ENCODE measurements at places on chromosomes 1 and 21.

- no peak for DNase-seq
These were observed 42.5 kb downstream of the IFI44 start for GRCh38 chr1:78691995-78692747.

DNA sequence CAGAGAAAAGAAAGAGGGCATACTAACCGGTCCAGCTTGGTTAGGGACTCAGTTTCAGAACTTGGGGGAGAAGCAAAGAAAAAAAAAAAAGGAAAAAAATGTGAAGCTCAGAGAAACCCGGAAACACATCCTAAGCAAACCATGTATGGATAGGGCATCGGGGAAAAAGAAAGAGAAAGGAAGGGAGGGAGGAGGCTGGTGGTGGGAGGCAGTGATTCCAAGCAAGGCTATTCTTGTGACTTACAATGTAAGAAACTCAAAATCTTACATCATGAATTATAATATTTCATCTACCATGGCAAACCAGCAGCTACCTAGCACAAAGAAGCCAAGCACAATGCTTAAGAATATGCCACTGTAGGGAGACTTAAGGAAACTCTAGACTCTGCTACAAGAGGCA lies 60.3 kb downstream of the UBR4 start:
- DNase-seq = no peak

- DNase-seq = no peak
These were observed 131.0 kb upstream of the KIAA1614 start for GRCh38 chr1:180781718-180782117.

- peak; percentile 32 for DNase-seq
These were observed 217.6 kb upstream of the SAMSN1 start for GRCh38 chr21:14763695-14764064.

- DNase-seq = peak; percentile 56
These were observed 5.6 kb downstream of the SH3BP5L start for GRCh38 chr1:248820041-248820585.

GRCh38 chr1:25805863-25806225 lies 5.9 kb downstream of the SELENON start:
- peak; percentile 80 for DNase-seq

- DNase-seq = no peak
These were observed 68.7 kb upstream of the MROH9 start for GRCh38 chr1:170866646-170867045.

GRCh38 chr1:94119796-94120569 lies 965 bp downstream of the ABCA4 start:
- peak; percentile 18 for DNase-seq

DNA sequence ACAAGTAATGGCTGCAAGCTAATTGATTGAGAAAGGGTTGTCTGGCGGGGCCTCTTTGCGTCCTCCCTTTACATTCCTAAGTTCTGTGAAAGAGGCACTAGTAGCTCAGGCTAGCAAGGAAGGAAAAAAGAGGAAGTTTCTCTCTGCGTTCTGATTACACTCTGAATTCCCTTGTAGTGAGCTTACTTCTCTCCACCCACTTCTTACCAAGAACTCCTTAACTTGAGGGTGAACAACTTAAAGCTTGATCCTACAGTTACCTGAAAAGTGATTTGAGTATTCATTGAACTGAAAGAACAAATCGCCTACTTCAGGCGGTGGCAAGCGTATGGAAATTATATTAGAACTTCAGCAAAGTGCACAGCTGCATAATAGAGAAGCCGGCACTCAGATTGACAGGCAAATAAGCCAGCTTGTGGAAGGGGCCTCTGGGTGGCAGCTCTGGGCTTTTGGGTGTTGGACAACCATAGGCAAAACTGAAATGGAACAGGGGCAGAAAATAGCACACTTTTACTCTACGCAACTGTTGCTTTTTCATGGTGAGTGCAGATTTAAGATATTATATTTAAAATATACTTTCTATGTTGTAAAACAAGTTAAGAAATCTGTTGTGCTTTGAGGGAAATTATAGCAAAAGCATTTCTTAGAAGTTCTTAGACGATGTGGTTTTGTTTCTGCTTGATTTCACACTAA lies 464.5 kb downstream of the USP25 start:
- DNase-seq = no peak

DNA sequence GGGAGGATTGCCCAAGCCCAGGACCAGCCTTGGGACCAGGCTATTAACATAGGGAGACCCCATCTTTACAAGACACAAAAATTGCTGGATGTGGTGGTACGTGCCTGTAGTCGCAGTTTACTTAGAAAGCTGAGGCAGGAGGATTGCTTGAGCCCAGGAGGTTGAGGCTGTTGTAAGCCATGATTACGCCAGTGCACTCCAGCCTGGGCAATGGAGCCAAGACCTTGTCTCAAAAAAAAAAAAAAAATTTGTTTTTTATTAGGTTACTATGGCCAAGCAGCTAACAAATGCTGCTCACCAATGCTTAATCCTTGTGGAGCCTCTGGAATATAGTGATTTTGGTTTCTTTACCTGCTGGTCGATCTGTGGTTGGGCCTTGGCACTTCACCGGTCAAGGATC lies 8.8 kb downstream of the ARID1A start:
- no peak for DNase-seq

GRCh38 chr1:111776391-111776790 lies 20.7 kb downstream of the DDX20 start:
- DNase-seq = no peak

DNA sequence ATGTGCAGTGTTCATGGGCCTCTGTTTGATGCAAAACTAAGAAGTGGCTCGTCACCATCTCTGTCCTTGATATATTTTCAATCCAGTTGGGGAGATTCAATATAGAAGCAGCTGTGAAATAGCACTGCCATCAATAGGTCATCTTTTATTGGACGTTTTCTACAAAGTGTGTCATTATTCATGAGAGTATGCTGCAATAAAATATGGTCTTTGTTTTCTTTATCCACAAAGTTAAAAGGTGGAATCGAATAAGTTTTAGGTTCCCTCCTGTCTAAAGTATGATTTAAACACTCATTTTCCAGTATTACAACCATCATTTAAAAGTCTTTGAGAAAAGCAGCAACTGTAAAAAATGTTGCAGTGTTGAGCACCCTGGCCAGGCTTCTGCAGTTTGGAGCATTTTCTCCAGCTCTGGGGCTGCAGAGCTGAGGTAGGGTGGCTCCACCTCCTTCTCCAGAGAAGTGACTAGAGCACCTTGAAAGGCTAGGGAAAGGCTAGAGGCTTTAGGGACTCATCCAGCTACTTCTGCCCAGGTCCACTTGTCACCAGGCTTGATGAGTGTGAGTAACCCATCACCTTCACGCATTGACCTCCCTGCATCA lies 56.5 kb upstream of the DNAH14 start:
- no peak for DNase-seq

DNA sequence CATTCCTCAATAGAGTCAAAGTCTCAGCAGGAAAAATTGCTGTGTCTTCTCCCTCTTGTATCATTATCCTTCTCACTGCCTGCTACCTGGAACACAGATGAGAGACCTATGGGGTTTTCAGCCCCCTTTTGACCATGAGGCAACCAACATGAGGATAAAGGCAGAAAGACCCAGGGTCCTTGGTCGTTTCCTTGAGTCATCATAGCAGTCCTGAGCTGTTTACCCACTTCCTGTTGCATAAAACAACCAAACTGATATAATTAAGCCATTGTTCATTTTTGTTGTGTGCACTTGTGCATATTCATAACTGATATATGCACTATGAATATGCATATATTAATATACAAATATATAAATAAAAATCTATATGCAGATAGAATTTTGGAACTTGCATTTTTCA lies 188.3 kb upstream of the MAP1LC3C start:
- DNase-seq = no peak

DNA sequence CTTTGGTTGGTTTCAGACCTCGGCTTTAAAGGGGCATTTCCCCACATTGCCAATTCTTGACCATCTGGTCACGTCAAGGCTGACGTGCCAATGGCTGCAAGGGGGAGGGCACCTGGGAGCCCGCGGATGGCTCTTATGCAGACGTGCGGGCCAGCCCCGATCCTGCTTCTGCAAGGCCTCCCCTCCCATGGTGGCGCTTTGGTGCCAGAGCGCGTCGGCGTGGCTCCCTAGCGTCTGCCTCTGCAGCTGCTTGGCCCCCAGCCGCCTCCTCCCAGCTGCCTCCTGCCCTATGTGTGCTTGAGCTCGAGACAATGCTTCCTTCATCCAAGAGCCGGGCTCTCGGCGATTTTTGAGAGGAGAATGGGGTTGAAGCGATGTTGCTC lies 29.1 kb downstream of the SKI start:
- no peak for DNase-seq

- DNase-seq = no peak
These were observed 11.2 kb upstream of the CLDN8 start for GRCh38 chr21:30227128-30227527.

DNA sequence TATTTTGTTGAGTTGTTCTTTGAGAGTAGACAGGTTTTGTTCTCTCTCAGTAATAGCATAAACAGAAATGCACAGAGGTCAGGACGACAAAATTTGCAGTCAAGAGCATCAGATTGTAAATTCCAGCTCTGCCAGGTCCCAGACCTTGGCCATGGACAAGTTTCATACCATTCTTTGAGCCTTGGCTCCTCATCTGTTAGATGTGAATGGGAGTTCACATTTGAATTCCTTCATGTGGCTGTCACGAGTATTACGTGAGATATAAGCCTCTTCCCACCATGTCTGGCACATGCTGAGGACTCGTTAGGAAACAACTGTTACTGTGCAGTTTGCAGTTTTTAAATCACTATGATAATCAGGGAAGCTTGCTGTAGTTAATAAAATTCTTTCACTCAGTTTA lies 93.2 kb upstream of the KCTD3 start:
- no peak for DNase-seq

GRCh38 chr1:240073097-240073496 lies 18.6 kb upstream of the FMN2 start:
- DNase-seq = no peak

GRCh38 chr1:24910751-24911650 lies 19.1 kb downstream of the RUNX3 start:
- DNase-seq = peak; percentile 91

- DNase-seq = no peak
These were observed 44.4 kb upstream of the SCMH1 start for GRCh38 chr1:41286486-41286885.

- DNase-seq = peak; percentile 90
These were observed 14.8 kb upstream of the WASF2 start for GRCh38 chr1:27504588-27505419.

DNA sequence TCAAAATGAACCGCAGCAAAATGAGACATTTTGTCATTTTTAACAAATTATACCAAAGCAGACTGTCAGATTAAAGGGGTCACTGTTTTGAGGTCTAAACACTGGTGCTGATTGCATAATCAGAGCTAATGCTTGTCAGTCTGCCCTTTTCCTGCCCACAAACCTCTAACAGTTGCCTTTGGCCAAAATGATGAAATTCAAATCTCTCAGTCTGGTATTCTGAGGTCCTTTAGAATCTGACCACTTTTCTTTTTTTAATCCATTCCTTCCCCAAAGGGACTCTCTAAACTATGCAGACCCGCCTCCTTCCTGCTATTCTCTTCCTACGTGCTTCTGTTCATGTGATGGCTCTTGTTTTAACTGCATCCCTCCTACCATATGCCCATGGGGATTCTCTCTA lies 145.2 kb upstream of the SPATA6 start:
- DNase-seq = no peak

GRCh38 chr21:44370786-44371410 lies 17.5 kb downstream of the TRPM2 start:
- peak; percentile 75 for DNase-seq

DNA sequence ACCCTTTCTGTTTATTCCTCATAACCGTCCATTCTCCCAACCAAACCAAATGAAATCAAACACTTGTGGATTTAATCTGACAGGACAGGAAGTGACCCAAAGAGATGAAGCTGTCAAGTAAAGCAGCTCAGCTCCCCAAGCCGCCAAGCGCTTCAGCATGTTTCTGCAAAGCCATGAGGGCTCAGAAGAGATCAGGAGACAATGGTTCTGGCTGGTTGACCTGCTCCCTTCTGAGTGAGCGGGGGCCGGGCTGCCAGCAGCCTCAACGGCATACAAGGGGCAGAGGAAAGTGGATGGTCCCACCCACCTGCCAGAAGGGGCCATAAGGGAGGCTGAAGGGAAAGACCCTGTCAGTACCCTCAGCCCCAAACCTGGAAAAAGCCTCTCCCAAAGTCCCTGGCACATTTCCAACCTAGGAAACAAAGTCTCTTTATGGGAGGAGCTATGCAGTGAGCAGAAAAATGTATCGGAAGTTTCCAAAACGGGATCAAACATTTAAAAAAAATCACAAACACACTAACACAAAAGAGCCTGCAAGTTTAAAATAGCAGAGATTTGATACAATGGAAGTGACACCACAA lies 45.4 kb downstream of the SLC45A1 start:
- DNase-seq = no peak

GRCh38 chr21:42148097-42148496 lies 70.8 kb upstream of the ABCG1 start:
- DNase-seq = no peak

- DNase-seq = peak; percentile 77
These were observed 1.0 kb downstream of the ROR1 start for GRCh38 chr1:63774617-63775417.

DNA sequence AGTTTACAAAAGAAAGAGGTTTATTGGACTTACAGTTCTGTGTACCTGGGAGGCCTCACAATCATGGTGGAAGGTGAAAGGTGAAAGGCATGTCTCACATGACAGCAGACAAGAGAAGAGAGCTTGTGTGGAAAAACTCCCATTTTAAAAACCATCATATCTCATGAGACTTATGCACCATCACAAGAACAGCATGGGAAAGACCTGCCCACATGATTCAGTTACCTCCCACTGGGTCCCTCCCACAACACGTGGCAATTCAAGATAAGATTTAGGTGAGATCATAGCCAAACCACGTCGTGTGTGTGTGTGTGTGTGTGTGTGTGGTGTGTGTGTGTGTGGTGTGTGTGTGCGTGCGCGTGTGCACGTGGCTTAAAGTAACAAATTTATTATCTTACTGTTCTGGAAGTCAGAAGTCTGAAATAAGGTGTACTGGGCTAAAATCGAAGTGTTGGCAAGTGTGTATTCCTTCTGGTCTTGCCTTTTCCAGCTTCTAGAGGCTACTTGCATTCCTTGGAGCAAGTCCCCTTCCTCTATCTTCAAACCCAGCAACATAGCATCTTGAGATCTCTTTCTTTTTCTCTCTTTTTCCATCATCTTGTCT lies 48.1 kb upstream of the MPC2 start:
- no peak for DNase-seq

DNA sequence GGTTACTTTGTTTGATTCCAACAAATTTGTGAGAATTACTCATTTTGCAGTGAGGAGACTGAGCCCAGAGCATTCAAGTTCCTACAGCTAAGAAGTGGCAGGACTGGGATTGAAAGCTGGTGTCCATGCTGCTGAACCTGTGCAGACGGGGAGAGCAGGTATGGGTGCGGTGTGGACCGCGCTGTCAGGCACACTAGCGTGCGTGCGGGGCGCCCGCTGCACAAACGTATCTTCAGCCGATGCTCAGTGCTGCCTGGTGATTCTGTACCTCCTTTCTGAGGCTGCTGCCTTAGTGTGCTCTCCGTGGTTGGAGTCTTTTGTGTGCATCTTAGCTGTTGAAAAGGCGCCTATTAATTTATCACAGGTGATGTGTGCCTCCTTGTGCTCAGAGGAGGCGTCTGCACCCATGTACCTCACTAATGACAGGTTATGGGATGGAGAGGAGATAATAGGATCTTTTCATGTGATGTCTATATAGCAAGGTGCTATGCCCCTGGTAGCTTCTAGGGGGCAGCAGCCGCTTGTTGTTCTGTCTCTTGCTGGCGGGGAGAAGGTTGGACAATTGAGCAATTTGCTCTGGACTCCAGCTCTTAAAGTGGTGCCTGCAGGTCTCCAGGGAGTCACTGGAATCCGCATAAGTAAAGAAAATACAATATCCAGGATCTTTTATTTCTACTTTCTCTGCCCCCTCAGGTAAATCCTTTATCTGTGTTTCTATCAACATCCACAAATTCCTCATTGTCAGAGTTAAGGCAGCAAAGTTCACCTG lies 32.5 kb downstream of the PEX14 start:
- peak; percentile 82 for DNase-seq

GRCh38 chr1:203346060-203346768 lies 4.7 kb downstream of the FMOD start:
- no peak for DNase-seq

Measured in spleen (tissue), 13 donors.